ENCODE measurements at places on chromosomes 3 and 15.

GRCh38 chr3:52367891-52368880 is 52.1 kb downstream of the DNAH1 start:
- DNase-seq = no peak

DNA sequence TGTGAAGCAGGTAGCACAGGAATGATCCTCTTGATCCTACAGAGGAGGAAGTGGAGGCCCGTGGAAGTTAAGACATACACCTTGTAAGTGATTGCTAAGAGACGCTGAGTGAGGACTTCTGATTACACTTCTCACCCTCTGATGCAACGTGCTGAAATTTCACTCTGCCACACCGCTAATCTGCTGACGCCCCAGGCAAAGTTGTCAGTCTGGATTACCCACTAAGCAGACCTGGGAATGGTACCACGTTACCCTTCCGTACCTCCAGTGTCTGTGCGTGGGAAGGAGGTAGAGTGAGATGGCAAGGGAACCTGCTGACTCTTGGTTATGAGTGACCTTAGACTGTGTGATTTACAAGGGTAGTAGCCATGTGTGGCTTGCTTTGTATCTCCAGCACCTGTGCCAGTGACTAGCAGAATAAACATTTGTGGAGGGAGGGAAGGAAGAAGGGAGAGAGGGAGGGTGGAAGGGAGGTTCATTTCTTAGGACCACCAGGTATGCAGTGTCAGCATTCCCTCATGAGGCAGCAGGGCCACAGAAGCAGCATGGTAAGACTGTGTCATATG is 115.0 kb downstream of the ALDH1A2 start:
- DNase-seq = no peak

- DNase-seq = no peak
These were observed 121.4 kb downstream of the KLHL25 start for GRCh38 chr15:85673326-85673725.

DNA sequence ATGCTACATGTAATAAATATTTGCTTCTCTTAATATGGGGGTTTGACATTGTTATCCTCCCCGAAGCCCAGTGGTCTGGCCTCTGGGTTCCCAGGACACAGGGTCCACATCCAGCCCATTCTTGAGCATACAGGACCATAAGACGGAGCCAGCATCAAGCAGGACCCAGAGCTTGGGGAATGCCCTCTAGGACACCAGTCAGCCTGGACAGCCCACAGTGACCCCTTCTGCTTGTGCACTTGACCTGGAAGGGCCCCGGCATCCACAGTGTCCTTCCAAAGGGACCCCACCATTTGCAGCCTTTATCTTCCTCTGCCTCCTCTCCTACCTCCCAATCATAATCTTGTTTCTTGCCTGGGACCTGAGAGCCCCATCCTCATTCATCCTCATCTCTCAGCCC is 46.2 kb upstream of the IREB2 start:
- no peak for DNase-seq

DNA sequence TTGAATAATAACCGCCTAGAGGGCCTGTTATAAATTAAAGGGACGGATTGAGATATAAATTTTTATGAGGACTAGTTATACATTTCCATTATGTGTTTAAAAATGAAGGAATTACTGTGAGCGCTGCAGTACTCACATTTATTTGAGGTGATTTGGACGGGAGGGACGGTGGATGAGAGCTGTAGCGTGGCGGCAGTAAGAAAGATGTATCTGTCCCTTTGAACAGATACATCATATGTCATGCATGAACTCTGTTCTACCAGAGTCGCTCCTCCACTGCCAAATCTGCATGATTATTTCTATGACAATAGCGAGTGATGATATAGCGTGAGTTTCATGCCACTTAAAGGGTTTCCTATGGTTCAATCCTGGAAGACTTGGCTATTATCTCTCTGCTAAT is 538.8 kb downstream of the MCTP2 start:
- no peak for DNase-seq

DNA sequence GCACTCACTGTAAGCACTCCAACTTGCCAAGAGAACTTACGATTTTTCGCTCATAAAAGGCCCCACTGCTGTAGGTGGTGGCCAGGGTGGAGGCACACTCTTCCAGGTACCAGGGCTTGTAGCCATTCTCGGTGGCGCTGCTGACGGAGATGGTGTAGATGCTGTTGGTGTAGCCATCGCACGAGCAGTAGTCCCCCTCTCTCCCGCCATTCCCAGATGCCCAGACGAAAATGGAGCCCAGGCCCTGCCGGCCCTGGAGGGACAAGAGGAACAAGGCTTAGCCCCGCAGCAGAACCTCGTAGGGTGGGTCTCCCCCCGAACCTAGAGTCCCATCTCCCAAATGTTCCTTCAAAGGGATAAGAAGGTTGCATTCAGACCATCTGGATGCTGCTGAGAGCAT is 96.3 kb downstream of the PCSK6 start:
- no peak for DNase-seq
